ENCODE measurements at places on chromosomes 4 and X.

DNA sequence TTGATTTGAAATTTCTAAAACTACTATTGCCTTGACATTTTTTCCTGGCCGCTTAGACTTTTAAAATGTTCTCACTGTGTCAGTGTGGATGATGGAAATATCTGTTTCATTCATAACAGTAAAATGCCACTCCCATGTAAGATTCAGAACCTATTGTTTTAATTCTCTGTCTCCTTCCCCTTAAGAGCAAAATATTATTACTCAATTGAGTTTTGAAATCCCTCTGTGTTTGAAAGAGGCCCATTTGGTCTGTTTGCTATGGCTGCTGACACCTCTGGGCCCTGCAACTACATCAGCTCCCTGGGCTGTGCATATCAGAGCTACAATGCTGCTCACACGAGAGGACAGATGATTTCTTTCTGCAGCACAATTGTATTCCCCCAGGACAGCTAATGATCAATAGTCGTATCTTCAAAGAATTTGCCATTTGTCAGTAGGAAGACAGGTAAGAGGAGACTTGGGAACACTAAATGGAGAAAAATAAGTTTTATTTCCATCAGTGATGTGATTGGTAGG is 388.0 kb upstream of the GALNT7 start:
- peak; percentile 83 for DNase-seq

DNA sequence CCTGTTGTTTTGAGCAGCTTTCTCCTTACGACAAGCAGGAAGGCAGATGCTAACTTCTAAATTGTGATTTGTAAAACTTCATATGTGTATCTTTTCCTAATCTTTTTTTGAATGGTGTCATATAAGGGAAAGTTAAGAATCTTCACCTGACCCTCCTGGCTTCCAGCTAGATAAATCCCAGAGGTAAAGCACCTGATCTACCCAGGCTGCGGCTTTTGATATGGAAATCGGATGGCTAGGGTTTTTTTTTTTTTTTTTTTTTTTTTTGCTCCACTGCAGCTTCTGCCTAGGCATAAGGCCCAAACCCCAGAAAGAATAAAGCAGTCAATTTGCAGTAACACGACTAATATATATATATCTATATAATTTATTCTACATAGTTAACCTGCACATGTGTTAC is 10.0 kb downstream of the MAB21L2 start:
- DNase-seq, result no peak

- no peak for DNase-seq
Observed at GRCh38 chr4:59920416-59920815, 1279.7 kb upstream of the ADGRL3 start.

GRCh38 chr4:165360985-165361670 is 17.7 kb upstream of the CPE start:
- peak; percentile 90 for DNase-seq

- no peak for DNase-seq
Observed at GRCh38 chr4:48907706-48908477, 1.3 kb upstream of the OCIAD2 start.

- DNase-seq, result no peak
Observed at GRCh38 chr4:130542953-130543352, 1447.0 kb downstream of the C4orf33 start.

DNA sequence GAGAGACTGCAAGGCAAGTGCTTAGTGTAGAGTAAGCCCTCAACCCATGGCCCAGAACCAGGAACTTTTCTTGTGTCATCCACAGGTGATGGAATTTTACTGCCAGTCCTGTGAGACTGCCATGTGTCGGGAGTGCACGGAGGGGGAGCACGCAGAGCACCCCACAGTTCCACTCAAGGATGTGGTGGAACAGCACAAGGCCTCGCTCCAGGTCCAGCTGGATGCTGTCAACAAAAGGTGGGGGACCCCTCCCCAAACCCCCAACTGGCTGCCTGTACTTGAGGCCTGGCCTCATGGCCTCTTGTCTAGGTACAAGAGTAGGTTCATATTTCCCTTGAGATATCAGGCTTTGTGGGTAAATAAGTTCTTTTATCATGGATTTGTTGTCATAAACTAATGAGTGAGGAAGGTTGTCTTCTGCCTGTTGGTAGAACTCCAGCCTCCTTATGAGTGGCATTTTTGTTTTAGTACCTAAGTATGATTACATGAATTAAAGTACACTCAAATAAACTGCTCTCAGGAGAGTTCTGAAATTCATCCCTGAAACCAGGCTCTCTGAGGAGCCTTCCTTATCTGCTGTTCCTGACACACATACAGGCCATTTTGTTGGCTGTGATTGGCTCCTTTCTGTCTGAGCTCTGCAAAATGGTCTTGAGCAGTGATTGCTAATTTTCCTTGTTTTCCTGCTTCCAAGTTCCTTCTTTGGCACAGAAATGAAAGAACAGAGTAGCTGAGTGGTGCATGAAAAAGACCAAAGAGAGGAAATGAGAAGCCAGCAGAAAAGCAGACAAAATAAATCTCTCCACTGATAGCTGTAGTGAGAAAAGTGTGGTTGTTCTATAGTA is 51.4 kb upstream of the MND1 start:
- DNase-seq, result no peak

DNA sequence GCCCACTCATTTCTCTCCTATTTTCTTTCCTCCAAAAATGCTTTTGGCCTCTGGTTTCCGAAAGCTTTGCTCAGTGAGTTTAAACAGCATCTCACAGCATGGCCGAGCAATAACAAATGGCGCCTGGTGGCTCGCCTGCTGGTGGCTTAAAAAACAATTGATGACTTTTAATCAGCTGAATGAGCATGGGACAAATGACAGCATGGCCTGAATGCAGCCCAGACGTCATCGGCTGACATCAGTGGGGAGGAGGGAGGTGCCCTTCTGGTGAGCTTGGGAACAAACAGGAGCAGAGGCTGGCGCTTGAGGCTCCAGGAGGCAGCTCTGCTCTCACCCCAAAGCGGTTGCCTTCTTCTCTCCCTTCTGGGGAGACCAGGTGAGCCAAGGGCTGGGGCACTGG is 286.4 kb downstream of the BCOR start:
- peak; percentile 14 for DNase-seq

DNA sequence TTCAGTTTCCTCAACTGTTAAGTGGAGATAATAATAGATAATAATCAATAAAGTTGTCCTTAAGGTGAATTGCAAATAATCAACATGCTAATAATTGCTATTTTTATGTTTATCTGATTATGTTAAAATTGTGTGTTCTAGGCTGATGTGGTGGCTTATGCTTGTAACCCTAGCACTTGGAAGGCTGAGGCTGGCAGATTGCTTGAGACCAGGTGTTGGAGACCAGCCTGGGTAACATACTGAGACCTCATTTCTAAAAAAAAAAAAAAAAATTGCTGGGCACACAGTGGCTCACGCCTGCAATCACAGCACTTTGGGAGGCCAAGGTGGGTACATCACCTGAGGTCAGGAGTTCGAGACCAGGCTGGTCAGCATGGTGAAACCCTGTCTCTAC is 175.2 kb downstream of the GC start:
- no peak for DNase-seq

DNA sequence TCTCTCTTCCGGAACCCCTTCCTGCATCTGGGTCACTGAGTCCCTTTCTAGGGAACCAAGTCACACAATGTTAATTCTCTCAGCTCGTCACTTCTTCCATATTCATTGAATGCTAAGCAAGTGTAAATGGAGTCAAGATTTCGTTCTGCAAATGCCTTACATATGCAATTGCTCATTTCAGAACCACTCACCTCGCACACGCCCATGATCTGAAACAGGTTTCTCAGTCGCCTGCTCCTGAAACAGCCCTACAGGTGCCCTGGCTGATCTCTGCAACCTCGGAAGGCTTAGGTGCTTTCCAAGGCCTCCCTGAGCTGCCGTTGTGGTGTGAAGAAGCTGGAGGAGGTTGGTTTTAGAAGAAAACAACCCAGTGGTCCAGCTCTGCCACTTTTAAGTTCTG is 100.8 kb upstream of the MSX1 start:
- DNase-seq, result no peak

GRCh38 chr4:88991746-88992145 is 65.2 kb downstream of the FAM13A start:
- DNase-seq, result no peak

DNA sequence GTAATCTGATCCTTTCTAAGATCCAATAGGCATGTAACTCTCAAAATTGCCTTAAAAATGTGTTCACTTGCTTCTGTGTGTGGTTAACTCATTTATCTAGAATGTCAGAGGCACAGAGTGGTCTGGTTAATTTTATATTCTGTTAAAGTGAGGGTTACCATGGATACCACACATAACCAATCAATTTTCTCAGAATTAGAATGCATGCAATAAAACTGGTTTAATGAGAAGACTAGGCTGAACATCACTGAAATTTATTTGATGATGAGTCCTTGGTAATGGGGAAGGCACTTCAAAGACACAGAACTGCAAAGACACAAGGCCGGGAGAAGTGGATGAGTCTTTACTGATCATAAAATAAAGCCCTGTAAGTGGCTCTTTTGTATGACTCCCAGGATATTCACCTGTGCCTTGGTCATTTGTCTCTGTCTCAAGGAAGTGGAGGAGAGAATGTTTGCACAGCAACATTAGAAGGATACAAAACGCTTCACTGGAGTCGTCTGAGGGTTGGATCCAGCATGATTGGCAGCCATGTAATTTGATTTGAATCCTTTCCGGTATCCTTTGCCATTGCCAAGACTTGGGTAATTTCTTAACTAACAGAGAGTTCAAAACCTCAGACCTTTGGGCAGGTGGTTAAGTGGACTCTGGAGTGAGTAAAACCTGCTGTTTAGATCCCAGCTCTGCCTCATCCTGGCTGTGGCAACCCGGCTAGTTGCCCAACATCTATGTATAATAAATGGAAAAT is 94.0 kb upstream of the RBPJ start:
- DNase-seq, result no peak

DNA sequence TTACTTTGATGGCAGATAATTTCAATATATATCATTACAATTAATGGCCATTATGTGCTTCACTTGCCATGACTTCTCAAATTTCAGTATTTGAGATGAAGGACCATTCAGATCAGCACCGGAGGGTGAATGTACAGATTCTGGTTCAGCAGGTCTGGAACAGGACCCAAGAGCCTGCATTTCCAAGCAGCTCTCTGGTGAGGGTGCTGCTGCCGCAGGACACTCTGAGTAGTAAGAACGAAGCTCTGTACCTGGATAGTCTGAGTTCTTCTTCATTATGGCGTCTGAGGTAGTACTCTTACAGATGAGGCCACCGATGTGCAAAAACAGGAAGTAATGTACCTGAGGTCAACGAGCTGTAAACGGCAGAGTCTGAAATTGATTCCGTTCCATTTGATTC is 228.2 kb downstream of the FBXW7 start:
- no peak for DNase-seq

- no peak for DNase-seq
Observed at GRCh38 chr4:87506974-87507701, 22.0 kb downstream of the SPARCL1 start.

- DNase-seq, result no peak
Observed at GRCh38 chr4:59535541-59535940, 1664.6 kb upstream of the ADGRL3 start.

GRCh38 chr4:10872833-10873517 is 188.4 kb upstream of the CLNK start:
- no peak for DNase-seq

DNA sequence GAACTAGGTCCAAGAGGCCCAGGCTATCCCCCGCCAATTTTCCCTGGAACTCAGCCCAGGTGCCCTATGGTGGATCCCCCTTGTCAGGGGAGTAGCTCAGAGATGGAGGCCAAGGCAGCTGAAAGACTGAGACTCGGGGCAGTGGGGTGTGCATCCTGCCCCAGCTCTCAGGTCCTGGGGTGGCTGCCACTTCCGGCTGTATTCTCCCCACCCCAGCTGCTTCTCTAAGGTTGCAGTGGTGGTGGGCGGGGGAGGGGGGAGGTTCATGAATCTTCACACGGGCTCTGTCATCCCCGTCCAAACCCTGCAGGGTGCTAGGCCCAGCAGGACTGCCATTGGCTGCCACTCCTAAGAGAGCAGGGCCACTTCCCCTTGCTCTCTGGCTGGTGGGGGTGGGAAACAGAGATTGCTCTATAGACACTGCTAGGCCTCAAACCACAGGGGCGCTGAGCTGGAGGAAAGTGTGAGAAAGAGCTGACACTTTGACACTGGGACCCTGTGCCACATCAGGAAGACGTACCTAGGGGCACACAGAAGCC is 1.5 kb downstream of the SASH3 start:
- peak; percentile 86 for DNase-seq

GRCh38 chrX:41858161-41858775 is 65.1 kb downstream of the CASK start:
- no peak for DNase-seq

DNA sequence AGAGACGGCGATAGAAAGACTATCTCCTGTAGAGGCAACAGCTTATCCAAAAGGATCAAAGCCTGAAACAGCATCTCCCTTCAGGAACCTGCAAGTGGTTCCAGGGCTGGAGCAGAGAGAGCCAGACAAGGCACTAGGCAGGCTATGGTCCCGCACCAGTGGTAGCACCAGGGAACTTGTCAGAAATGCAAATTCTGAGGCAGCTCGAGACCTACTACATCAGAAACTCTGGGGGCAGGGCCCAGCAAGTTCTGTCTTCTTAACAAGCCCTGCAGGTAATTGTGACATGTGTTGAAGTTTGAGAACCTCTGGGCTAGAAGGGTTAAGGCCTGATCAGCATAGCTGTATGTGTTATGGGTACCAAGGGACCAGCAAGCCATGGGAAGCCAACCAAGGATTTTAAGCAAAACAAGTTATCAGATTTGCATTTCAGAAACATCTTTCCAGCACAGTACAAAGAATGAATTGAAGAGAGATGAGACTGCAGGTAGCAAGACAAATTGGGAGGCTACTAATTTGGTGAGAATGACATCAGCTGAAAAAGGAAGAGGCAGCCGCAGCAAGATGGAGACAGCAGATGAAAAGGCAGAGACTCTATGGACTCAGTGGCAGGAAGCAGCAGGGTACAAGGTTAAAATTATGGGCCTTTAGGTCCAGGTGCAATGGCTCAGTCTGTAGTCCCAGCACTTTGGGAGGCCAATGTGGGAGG is 139.7 kb downstream of the TSPAN5 start:
- no peak for DNase-seq

- no peak for DNase-seq
Observed at GRCh38 chr4:16846540-16847117, 51.8 kb downstream of the LDB2 start.

DNA sequence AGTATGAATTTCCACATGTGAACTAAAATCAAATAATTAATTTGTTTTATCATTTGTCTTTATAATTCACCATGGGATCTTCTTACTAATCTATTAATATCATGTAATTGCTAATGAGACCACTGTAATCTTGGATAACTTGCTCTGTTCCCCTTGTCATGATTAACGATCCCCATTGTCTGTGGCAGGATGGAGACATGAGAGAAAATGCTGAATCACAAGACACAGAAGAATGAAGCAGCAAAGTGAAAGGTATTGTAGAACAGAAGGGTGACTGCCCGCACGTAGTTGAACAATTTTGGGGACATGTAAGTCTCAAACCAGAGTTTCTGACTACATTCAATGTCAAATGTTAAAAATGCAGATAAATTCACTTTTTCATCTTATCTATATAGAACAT is 135.2 kb downstream of the EPHA5 start:
- no peak for DNase-seq

GRCh38 chr4:156154978-156155377 is 201.3 kb upstream of the CTSO start:
- DNase-seq, result no peak

- no peak for DNase-seq
Observed at GRCh38 chr4:80713409-80713808, 317.1 kb upstream of the BMP3 start.
